Fibroblast of skin of right quadriceps (primary cell): ENCODE measurements at places on chromosomes 3 and 15.

GRCh38 chr3:130428871-130429712 is 83.6 kb downstream of the COL6A5 start:
- DNase-seq: peak; percentile 4

DNA sequence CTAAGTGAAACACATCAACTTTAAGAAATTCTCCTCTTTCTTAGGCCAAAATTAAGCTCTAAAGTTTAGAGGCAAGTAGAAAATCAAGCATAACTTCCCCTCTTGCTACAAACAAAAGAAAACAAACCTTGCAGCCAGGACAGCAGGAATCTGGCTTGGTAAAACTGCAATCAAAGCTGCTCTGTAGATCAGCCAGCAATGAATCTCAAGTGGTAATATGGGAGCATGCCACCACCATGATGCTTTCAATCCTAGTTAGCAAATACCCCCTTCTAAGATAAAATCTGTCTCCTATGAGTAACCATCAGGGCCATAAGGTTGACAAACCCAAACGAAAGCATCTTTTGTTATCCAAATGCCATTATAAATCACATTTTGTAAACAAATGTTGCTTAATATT is 208.3 kb upstream of the PLSCR5 start:
- peak; percentile 38 for DNase-seq

DNA sequence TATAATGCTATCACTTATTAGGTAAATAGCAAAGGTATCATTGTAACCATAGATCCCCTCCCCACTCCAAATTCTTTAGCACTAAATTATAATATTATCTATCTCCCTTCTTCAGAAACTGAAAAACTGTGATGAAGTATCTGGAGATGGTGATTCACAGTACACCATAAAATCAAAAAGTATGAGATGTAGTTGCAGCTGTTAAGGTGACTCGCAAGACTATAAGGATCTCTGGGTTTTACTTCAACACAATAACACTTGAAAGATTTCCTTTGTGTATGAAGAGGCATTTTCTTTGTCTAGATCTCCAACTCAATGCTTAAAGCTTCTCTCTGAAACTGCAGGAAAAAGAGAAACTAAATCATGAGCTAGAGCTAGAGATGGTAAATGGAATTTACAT is 46.9 kb downstream of the IFT57 start:
- peak; percentile 45 for DNase-seq

GRCh38 chr15:62545467-62546227 is 380.6 kb upstream of the C2CD4B start:
- DNase-seq: peak; percentile 81

- DNase-seq: no peak
These were observed 43.2 kb upstream of the FGD5 start for GRCh38 chr3:14775563-14775962.

GRCh38 chr3:120092474-120092873 is 1.8 kb downstream of the GSK3B start:
- no peak for DNase-seq

DNA sequence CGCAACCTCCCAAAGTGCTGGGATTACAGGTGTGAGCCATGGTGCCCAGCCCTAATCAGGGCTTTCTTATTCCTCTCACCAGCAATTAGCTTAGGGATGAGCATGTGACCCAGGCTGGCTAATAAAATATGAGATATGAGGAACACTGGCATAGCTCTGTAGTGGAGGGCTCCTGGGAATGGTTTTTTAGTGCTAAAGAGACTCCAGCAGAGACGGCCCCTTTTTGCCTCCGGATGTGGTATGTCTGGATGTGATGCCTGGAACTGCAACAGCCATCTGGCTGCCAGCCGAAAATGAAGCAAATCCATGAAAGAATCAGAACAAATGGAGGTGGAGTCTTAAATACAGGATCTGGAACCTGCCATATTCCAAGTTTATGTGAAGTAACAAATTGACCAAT is 69.1 kb upstream of the MAGI1 start:
- DNase-seq: peak; percentile 93

GRCh38 chr3:124345845-124346244 is 353.9 kb upstream of the ROPN1 start:
- DNase-seq: no peak

GRCh38 chr15:80517290-80517689 is 113.1 kb downstream of the ARNT2 start:
- DNase-seq: no peak

DNA sequence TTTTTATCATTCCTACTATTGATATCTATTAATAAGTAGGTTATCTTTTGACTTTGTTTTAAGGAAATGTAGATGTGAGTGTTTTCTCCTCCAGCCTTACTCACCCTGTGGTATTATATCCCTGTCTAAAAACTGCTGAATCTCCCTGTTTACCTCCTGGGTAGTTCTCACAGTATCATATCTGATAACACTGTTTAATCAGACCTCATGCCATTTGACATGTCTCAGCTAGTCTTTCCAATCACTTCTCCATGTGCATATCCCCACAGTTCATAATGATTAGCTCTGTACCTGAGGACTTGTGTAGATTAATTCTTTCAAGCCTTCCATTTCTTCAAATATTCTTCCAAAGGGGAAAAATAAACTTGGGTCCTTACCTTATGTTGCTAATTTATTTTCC is 30.7 kb downstream of the DUOX2 start:
- DNase-seq: no peak

DNA sequence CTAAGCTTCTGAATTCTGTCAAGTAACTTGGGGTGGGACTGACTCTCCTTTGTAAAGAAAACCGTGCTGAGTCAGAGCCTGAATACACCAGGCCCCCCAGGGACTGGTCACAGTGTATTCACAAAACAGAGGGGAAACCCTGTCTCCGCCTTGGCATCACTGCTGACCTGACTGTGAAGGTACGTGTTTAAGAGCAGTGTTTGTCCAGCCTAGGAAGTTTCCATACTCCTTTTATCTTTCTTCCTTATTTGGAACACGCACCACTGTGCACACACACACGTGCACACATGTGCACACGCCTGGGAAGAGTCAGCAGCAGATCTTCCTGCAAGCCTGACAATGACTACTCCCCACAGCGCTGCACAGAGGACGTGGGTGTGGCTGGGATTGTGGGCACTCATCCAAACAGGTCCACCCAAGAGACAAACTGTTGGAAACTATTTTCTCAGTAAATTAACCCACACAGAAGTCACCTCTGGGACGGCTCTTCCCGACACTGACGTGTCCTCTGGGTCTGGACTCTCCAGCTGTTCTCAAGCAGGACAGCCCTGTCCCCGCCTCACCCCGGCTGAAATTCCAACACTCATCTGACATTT is 87.7 kb downstream of the ATP10A start:
- peak; percentile 77 for DNase-seq

GRCh38 chr15:83477808-83478537 is 30.8 kb downstream of the SH3GL3 start:
- DNase-seq: no peak

DNA sequence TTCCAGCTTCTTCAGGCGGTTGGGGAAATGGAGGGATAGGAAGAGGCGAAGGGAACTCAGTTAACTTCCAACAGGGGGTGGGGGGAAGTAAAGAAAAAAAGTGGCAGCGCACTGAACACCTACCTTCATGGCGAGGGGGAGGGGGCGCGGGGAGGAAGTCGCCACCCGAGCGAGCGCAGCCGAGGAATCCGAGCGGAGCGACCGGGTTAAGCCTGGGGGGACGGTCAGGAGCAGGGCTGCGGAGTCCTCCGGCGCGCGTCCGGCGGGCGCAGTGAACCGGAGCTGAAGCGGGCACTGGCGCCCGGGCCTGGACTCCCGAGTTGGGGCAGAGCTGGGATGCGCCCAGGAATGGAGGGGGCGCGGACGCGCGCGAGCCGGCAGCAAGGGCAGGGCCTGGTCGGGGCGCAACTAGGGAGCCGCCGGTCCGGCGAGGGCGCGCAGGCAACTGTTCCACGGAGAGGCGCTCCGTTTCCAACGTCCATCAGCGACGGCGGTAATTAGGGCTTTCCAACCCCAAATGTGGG is at the start of gene WNT5A:
WNT5A (minus strand) TSS at position 450 of the 524 bp plus-strand sequence; CDS start at position 129, 321 bp downstream.
- DNase-seq: peak; percentile 66
